ENCODE measurements at places on chromosomes 12 and 14.

GRCh38 chr12:15520083-15520482, 197.8 kb downstream of the PTPRO start:
- no peak for DNase-seq

DNA sequence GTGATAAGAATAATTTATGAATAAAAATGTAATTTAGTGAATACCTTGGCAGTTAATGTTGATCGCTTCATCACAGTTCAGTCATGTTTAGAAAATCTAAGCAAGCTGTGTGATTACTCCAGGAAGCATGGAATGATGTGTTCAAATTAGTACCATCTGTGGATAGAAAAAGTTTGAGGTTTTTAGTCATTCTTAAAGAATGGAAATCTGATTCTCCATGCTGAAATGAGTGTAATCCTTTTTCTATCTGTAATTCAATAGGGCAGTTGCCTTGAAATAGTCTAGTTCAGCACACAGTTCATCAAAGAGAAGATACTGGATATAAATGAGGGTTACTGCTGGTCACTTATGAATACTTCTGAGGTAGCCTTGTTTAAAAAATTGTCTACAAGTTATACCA, 127.2 kb upstream of the MYF6 start:
- DNase-seq, result no peak

GRCh38 chr14:100473249-100473648, 114.0 kb downstream of the BEGAIN start:
- DNase-seq, result no peak

GRCh38 chr12:108858311-108859074, 1.1 kb upstream of the SSH1 start:
- no peak for DNase-seq

DNA sequence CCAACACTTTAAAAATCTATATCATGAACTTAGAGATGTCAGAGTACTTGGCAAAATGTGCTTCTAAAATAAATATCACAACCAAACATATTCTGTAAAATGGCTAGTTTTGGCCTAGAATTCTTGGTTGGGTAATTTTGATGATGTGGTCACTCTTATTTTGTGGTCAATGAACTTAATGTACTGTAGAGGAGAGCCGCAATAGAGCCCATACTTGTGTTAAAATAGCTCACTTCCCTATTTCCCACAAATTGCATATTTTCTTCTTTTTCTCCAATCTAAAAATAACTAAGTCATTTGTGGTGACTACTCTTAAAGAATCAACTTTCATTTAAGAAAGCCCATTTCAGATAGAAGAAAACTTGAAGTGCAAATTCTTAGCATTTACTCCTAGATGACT, 619.4 kb downstream of the CCER1 start:
- no peak for DNase-seq

DNA sequence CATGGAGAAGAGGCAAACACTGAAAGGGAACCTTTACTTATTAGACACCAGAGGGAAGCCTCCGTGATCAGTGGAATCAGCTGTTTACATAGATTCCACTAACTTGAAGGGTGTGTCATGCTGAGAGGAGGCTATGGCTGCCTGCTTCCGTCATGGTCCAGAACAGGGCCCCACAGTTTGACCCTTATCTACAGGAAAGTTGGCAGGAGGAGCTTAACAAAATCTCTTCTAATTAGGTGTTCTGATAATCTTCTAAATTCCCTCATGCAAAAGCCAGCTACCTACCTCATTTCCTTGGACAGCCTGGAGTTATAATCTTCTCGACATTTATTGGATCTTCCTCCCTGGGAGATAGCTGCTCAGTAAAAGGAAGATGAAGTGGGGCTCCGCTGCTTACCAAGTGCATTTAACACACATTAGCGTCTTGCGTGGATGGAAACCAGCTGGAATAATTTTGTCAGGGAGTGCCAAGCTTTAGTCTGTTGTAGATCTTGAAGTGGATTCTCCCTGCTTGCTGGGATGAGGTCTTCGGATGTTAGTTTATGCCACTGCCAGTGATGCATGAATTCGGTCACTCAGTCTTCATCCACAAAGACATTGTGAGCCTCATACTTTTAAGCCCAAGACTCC, 171.0 kb downstream of the PAH start:
- no peak for DNase-seq

DNA sequence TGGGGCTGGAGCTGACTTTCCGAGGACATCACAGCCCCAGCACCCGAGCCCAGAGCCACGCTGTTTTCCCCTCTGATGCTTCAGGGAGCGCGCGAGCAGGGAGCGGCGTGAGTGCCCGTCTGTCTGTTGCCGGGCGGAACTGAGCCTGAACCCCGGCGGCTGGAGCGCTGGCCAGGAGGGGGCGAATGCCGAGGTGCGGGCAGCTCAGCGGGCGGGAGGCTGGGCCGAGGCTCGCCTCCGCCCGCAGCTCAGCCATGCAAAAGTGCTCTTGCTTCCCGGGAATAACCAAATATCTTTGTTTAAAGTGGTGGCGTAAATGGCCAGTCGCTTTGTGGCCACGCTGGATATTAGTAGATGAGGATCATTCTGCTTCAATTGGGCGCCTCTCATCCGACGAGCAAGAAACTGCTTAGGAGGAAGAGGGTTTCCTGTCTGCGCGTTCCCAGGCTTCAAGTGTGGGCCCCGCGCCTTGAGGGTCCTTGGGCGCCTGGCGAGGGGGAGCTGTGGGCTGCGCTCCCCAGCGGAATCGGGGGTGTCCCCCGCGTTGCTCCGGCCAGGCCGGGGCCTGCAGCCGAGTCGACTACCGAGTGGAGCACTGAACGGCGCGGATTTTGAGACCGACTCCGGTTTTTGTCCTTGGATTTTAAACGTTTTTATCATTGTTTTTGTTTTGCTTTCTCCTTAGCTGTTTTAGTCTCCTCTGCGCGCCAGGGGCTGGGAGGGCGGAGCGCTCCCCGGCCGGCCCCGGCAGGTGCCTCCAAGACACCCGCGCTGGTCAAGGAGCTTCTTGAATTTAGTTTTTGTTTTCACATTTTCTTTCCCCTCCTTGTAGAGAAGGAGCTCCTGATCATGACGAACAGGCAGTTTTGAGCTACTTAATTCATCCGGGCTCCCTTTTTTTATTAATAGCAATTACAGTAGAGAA, 831 bp upstream of the NKX2-1 start:
- DNase-seq, result peak; percentile 61

- DNase-seq, result no peak
Observed at GRCh38 chr12:79706156-79706555, 15.4 kb upstream of the PAWR start.

DNA sequence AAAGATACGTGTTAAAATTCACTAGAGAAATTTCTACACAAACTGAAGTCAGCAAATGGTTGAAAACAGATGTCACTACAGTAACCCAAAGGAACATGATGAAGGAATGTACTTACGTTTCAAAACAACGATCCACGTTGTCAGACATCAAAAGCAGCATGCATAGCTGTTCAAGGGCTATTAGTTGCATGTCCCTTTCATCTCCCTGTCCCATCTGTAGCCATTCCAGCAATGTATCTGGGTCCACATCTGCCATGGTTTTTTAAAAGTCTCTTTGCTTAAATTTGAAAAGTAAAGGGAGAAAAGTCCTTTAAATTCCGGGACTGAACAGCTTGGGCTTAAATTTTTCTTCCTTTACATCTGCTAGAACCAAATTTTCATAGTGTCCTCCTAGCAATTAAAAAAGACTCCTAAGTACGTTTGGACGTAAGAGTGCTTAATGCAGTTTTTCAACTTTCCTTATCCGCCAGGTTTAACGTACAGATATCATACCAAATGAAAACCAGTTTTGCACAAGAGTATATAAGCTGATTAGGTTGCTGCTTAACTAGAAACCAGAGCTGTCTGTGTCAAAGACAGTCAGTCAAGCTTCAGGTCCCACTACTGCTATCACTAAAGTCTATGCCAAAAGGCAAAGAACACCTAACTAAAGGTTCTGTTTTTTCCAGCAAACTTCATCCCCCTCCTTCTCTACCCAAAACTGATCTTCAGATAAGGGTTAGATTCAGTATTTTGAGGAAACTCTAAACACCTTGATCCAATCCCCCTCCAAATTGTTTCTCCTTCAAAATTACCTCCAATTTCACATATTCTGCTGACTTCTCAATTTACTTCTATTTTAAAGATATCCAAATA, 1.7 kb downstream of the HECTD1 start:
- DNase-seq, result no peak

DNA sequence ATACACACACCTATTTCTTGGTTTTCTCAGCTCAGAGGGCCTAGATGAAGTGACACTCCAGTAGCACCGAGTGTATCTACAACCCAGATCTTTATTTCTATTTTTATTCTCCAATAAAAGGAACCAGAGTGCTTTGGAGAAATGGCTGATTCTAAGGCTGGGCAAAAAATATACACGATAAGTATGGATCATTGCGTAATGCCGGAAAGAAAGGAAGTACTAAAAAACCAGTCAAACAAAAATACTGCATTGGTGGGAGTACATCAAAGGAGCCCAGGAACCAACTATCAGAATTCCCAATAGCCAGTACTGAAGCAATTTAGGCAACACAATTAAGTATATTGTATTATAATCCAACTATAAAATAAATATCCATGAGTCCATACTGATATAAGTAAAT, 400.9 kb upstream of the CCDC196 start:
- no peak for DNase-seq

DNA sequence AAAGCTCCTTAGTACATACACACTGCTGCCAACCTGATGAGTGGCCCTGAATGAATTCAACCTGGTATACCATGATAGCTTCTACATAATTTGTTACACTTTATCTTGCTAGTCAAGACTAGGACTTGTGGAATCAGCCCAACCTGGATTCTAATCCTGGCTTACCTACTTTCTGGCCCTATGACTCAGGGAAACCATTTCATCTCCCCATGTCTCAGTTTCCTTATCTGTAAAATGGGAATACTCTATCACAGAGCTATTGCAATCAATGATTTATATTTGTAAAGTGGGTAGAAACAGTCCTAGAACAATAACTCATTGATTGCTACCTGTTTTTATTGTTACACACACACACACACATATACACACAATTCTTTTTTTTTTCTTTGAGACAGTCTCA, 6.5 kb upstream of the DUSP6 start:
- DNase-seq, result no peak

GRCh38 chr12:18275981-18276380, 14.7 kb downstream of the PIK3C2G start:
- DNase-seq, result no peak

DNA sequence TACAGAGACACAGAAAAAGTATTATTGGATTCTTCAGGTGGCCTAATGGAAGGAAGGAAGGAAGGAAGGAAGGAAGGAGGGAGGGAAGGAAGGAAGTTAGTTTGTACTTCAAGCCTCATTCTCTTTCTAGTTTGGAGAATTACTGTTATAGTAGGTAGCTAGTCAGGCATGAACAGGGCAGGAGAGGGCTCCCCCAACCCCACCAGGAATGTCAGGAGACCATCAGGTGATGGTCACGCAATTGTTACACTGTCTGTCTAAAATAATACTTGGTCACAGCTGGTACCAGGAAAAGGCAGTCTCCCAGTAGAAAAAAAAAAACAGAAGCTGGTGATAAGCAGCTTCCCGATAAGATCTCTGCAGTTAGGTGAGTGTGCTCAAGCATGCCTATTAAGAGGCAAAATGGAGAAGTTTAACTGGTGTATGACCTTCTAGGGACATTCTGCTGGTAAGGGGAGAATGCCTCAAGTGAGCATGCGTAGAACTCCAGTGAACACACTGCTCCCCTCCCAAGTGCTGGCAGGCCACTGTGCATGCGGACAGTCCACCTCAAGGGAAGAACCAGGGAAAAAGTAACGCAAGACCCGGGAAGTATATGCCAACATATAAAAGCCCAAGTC, 358.4 kb upstream of the SOX5 start:
- DNase-seq, result no peak

DNA sequence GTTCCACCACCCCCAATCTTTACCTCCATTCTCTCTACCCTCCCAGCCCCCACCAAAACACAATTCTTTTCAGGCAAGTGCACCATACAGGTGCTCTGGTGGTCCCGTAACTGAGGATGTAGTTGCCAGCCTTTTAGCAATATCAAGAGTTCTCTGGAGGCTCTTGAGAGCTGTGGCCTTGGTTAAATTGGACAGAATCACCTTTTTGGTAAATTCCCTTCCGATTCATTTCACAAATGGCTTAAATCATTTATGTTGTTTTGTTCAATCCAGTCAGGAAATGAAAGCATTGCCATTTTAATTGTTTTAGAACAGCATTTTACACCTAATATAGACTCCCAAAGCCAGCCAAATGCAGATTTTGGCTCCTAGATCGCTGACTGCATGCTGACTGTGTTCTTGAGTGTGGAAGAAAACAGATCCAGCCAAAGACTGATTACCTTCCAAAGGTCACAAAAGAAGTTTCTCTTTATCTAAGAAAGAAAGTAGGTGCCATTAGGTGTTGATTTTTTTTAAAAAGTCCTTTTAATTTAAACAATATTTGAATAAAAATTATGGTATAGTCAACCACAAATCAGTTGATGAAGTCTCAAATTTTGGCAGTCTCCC, 25.6 kb downstream of the CRADD start:
- no peak for DNase-seq

- DNase-seq, result no peak
Observed at GRCh38 chr14:96086032-96086431, 46.9 kb downstream of the C14orf132 start.

- DNase-seq, result no peak
Observed at GRCh38 chr14:105477660-105478397, 3.2 kb downstream of the CRIP2 start.

- DNase-seq, result no peak
Observed at GRCh38 chr14:76465664-76466063, 89.7 kb downstream of the ESRRB start.

DNA sequence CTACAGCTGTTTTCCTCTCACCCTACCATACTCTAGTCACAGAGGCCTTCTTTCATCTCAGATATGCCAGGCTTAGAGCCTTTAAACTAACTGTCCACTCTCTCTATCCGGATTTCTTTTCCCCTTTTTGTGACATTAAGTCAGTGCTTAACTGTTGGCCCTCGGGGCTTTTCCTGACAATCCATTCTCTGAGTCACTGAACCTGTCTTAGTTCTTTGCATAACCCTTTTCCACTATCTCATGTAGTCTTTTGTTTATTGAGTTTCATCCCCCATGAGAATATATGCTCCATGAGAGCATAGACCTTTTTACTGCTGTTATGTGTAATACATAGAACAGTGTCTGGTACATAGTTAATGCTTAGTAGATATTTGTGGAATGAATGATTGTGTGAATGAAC, 68.7 kb downstream of the PLEKHA5 start:
- no peak for DNase-seq

GRCh38 chr12:24038211-24038997, 88.9 kb upstream of the SOX5 start:
- DNase-seq, result no peak

All from neuronal stem cell (in vitro differentiated cells).